ENCODE measurements at places on chromosomes 7 and 10. TPM values are rescaled to one million over a fixed set of nuclear protein-coding genes. Genes with fewer than 3 reads are reported as not detected.

DNA sequence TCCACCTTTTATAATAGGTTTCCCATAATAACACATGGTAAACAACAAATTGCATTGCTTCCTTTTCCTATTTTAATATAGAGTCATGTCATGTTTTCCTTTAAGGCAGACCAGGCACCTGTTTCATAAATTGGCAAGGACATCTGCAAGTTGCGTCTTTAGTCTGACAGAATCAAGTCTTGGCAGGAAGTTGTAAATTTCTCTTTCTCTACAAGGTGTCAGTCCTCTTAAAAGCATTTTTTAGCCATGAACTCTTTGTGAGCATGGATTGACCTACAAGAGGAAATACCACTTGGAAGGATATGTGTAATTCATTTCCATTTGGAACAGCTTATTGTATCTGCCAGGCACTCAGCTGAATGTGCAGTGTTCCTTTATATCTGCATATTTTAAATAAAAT lies 176.8 kb downstream of the PRKG1 start:
- no peak for DNase-seq

DNA sequence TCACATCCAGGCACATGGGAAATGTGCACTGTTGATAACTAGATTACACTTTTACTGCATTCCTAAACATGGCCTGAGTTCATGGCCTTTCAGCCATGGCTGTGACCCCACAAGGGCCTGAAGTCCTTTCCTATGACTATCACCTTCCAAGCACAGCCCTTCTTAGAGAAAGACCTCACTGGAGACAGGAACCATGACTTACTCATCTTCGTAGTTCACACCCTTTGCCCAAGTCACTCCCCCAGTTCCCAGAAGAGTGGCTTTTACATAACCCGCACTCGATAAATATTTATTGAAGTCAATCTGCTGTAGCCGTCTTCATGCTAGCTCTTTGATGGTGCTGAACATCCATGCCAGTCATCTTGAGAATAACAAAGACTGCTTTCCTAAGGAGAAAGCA lies 632.5 kb upstream of the NRP1 start:
- no peak for DNase-seq

GRCh38 chr7:49229246-49229645 lies 304.9 kb downstream of the CDC14C start:
- no peak for DNase-seq

DNA sequence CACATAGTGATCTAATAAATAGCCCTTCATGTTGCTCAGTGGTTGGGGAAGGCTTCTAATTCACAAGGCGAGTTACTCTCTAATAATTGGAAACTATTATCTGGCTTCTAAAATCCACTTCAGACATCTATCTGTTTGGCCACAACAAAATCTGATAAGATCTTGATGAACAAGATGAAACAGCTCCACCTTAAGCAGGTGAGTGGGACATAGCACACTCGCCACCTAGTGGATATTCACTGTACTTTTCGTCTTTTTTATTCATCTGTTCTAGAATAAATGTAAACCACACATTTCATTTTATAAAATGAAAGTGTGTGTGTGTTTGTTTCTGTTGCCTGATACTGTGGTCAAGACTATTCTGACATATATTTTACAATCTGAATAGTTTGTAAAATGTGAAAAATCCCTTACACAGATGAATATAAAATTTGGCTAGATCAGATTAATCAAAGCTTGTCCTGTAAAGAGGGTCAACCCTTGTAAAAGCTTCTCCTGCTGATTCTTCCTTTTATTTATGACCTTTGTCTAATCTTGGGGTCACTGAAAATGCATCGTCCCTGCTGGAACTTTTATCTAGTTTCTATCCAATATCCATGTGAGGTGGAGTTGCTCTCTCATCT lies 26.5 kb upstream of the CNTNAP2 start:
- DNase-seq = peak; percentile 60

- no peak for DNase-seq
Measured at GRCh38 chr10:128072941-128073645, 53.1 kb downstream of the MKI67 start.

GRCh38 chr10:2920637-2921036 lies 146.7 kb upstream of the PFKP start:
- no peak for DNase-seq

GRCh38 chr10:119595134-119595675 lies 1.6 kb downstream of the TIAL1 start:
- DNase-seq = peak; percentile 71

GRCh38 chr7:150398108-150398964 lies 19.2 kb downstream of the ZNF775 start:
- DNase-seq = no peak

DNA sequence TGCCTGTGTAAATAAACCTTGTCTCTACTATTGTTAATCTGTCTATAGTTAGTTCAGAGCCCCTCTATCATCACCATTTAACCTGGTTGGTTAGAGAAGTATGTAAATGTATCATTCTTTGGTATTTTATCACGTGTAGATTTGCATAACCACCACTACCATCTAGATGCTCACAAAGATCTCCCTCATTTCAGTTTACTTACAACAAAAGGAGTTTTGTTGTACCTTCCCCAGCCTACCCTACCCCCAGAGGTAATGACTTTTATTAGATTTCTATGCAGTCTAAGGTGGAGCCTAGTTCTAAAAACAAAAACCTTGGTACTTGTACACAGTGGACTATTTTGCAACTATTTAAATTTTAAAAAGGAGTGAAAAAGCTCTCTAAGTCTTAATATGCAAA lies 17.5 kb downstream of the ACADSB start:
- no peak for DNase-seq

The AKR1C3 gene
- total RNA-seq = 44.3 TPM

DNA sequence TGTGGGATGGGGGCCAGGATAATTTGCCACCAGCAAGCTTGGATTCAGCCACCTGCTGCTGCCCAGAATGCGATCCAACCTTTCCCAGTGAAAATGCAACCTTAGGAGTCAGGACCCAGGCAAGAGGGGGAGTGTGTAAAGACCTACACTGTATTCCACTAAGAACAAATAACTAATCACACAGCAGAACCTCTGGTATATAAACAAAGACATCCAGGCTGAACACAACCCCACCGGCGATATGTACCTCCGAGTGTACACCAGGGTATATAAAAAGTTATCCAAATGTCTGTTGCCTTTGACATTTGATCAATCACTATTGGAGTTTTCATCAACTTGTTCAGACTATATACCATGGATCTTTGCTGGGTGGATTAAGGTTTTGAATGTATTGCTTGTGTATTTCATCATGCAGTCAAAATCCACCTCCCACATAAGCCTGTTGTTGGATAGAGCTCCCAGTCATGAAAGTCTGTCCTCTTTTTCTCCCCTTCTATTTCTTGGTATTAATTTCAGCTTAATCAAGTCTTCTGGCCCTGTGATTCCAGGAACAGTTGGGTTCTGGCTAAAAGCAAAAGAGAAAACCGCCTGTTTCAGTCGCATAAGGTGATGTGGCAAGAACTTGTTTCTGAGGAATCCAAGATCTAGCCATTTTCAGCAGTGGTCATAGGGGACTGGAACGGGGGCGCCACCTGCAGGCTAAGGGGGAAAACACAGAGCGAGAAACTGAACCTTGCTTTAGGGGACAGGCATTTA lies 290.7 kb downstream of the CCDC3 start:
- peak; percentile 91 for DNase-seq

- DNase-seq = no peak
Measured at GRCh38 chr10:129765664-129766550, 198.2 kb downstream of the EBF3 start.

GRCh38 chr10:11245510-11245909 lies 227.8 kb downstream of the CELF2 start:
- DNase-seq = no peak

All from fibroblast of lung (primary cell).